ENCODE measurements at places on chromosomes 1 and 21. TPM values are rescaled to one million over a fixed set of nuclear protein-coding genes. Genes with fewer than 3 reads are reported as not detected.

COL6A2 gene
- total RNA-seq, result 15.4 TPM

LAMC2 gene
- total RNA-seq, result 24.4 TPM

OR6K3 gene
- not detected for total RNA-seq

HES4 gene
- 22.0 TPM for total RNA-seq

OR2T33 gene
- not detected for total RNA-seq

EXO1 gene
- 25.9 TPM for total RNA-seq

SNX7 gene
- 27.3 TPM for total RNA-seq

SPRR1A gene
- total RNA-seq, result not detected

MRPL24 gene
- 184 TPM for total RNA-seq

TEDDM1 gene
- total RNA-seq, result not detected

C1QA gene
- total RNA-seq, result not detected

AMY1C gene
- not detected for total RNA-seq

S100A7 gene
- total RNA-seq, result not detected

ATAD3B gene
- total RNA-seq, result 1.2 TPM

VSIG8 gene
- total RNA-seq, result not detected

SLC6A9 gene
- 11.5 TPM for total RNA-seq

CLIC6 gene
- total RNA-seq, result 0.06 TPM

COL24A1 gene
- total RNA-seq, result 0.06 TPM

LCE3E gene
- total RNA-seq, result not detected

RAB25 gene
- not detected for total RNA-seq

MYOG gene
- not detected for total RNA-seq

OLIG2 gene
- total RNA-seq, result not detected

AMIGO1 gene
- 1.3 TPM for total RNA-seq

Measured in A549 treated with Mapracorat at 1 μM for 4 hours (cell line).